Aorta (tissue), 5 donors: ENCODE measurements at places on chromosomes 11 and 22. TPM values are rescaled to one million over a fixed set of nuclear protein-coding genes. Genes with fewer than 3 reads are reported as not detected.

The OR2AT4 gene
- total RNA-seq: not detected

The IGSF22 gene
- total RNA-seq: 0.58 TPM

The RANBP1 gene
- total RNA-seq: 54.7 TPM

DNA sequence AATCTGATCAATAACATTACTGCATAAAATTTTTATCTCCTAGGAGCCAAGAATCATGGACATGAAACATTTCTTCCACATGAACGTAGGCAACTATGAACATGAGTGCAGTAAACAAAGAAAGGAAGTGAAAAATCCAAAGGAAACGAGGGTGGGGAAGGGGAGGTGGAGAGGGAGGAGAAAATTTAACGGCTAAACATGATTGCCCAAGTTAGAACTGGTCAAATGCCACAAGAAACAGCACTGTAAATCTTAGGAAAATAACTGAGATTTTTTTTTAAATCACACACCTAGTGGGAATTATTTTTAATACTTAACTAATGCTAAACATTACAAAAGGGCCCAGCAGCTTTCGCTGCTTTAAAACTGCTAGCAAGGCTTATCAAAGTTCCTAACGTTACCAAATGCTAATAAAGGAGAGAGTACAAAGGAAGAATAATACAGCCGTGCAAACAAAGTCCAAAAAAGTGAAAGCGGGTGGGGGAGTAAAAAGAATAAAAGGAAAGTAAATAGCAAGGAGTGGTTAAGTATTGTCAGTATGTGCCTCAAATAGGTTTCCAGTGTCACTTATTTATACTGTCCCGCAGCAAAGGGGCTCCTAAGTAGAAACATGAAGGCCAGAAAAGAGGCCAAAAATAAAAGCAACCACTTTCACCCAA is 13.7 kb downstream of the NARS2 start:
- no peak for DNase-seq

DNA sequence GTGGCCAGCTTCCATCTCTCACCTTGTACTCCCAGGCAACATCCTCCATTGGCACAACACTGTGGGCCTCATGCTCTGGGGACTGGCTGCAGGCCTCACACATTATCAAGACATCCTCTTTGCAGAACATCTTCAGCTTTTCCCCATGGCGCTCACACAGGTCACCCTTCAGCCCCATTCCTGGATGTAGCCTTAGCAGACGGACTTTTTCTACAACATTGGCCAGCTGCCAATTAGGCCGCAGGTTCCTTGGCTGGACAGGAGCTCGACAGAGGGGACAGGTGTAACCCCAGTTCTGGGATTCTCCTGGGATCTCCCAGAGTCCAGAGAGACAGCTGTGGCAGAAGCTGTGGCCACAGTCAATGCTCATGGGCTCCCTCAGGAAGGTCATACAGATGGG is 3.0 kb downstream of the TRIM68 start:
- no peak for DNase-seq

GRCh38 chr11:15621565-15621964 is 506.8 kb downstream of the INSC start:
- DNase-seq: no peak

DNA sequence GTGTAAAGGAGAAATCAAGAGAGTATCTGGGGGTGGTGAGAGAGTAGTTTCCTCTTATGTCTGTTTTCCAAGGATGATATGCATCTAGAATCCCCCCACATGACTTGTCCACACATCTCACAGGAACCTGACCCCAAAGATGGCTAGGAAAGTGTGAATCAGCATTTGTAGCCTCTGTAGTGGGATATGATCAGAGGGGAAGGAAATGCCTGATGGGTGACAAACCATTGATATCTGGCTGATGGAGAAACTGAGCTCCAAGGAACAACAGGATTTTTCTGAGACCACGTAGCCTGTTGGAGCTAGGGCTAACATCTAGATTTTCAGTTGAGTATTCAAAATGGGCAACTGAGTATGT is 369.4 kb downstream of the DDX10 start:
- no peak for DNase-seq

DNA sequence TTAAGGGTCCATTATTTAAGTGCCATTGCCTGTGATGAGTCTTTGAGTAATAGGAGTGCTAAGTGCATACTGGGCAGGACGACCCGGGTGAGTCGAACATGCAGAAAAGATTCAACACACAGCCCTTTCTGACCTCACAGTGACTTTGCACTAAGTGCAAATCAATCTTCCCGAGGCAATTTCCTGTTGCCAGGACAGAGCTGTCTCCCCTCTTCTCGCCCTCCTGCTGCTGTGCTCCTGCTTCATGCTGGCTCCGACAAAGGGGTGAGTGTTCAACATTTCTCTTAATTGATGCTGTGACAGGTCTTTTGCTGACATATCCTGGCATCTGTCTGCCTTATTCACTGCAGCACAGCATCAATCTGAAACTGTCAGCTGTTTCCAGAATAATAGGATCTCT is 42.0 kb downstream of the MCHR1 start:
- DNase-seq: no peak

- no peak for DNase-seq
Measured at GRCh38 chr11:73585834-73586575, 11.9 kb downstream of the FAM168A start.

DNA sequence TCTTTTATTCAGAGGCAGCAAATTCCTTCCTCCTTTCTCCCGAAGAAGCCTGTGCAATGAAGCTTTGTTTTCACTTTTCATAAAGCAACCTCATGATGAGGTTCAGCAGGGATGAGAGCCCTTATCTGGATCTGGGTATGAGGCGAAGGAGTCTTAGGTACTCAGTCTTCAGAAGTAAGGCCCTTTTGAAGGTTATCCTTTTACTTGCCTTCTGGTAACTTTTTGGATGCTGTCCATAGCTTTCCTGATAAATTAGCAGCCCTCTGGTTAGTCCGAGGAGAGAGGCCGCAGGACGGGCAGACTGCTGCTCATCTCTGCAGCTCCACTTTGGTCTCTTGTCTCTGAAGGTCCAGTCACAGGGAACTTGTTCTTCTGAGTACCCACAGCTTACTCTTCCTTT is 1.1 kb downstream of the TRIM22 start:
- no peak for DNase-seq

- DNase-seq: no peak
Measured at GRCh38 chr22:29484642-29485041, 4.6 kb downstream of the NEFH start.

- DNase-seq: no peak
Measured at GRCh38 chr22:23246982-23247766, 66.9 kb downstream of the BCR start.

- DNase-seq: no peak
Measured at GRCh38 chr11:36150986-36151385, 138.2 kb downstream of the COMMD9 start.

DNA sequence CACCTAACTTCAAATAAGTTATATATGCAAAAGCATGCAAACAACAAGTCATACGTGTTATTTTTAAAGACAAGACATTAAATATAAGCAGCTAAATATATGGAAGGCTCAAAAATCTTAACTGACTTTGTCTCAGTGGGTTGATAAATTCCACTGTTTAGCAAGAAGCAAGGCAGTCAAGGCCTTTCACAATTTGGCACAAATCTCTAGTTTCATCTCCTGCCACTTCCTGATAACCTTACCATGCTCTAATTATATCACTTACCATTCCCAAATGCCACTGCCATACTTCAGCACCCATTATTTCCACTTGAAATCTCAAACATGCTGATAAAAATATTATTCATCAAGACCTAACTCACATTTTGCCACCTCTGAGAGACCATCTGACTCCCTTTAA is 24.8 kb downstream of the DCUN1D5 start:
- no peak for DNase-seq

GRCh38 chr11:113075586-113076095 is 114.4 kb downstream of the NCAM1 start:
- no peak for DNase-seq

GRCh38 chr11:71454470-71455113 is 1.6 kb downstream of the NADSYN1 start:
- DNase-seq: no peak

DNA sequence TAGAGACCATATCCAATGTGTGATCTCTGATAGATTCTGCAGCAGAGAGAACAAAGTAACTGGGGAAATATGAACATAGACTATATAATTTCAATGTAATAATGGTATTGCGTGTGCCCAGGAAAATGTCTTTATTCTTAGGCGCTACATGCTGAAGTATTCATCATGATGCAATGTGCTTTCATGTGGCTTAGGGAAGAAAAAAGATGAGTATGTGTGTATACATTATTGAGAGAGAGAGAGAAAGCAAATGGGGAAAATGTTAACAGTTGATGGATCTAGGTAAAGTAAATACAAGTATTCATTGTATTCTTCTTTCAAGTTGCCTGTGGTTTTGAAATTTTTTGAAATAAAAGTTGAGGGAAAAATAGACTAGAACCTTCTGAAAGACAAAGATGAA is 10.3 kb downstream of the CADM1 start:
- no peak for DNase-seq

GRCh38 chr11:2275334-2276279 is 5.2 kb upstream of the ASCL2 start:
- DNase-seq: no peak

DNA sequence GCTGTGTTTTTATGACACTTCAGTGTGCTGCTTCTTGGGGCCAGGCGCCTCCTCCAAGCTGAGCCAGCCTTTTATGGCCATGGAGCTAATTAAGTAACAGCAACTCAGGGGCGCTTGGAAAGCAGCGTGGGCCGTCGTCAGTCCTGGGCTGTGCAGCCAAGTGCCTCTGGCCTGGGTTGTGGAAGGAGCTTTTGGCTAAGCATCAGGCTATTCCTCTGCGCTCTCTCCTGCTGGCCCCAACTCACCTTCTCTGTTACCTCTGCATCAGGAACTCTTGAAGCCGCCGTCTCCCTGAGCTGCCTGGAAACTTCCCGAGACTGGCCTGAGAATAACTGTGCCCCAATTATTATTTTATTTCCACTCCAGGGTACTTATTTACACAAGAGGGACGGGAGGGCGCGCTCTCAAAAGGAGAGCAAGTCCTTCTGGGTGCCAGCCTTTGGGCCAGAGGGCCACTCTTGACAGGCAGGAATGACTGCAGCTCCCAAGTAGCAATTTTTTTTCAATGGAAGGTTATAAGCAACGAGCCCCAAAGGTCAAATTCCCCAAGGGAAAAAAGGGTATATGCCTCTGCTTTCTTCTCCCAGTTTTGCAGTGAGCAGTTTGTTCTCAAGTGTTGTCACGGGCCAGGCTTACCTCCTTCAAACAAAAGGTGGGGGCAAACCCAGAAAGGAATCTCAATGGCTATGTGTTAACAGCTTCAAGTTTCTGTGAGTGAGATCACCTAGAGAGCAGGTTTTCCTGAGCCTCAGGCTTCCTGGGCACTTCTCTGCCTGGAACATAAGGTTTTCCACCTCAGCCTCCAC is 38.5 kb upstream of the NAV2 start:
- peak; percentile 93 for DNase-seq

DNA sequence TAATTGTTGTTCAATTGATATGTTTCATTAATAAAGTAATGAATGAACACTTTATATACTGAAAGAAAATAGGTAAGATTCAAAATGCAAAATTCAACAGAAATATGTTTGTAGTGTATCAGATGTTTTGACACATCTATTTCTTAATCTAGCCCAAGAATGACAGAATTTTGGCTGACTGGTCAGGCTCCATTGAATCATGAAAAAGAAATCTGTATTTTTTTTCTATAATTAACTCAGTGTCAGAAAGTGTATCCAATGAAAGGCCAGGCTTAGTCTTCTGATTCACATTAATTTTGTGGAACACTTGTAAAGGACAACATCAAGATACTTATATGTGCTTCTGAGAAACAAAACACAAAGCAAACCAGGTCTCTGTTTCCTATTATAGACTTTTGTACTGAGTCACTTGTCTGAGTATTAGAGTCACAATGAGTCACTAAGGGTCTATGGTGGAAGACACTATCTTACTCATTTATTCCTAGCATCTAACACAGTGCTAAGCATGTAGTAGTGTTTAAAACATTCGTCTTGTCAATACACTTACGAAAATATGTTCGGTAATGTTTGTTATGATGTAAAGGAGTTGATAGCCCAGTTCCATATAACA is 297.7 kb upstream of the CCDC90B start:
- DNase-seq: no peak

DNA sequence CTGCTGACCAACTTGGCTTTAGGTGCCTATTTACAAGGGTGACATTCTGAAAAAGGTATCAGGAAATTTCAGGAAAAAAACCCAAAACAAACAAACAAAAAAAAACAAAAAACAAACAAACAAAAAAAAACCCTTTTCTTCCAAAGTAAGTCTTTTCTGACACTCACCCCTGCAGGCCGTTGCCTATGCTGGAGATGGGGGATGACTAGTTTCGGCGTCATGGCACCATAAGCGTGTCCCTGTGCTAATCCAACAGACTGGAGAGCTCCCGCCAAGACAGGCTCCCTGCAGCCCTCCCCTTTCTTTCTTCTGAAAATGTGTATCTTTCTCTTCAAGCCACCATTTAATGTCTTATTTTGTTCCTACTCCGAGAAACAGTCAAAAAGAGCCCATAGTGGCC is 13.7 kb downstream of the VSIG10L2 start:
- DNase-seq: no peak

- no peak for DNase-seq
Measured at GRCh38 chr11:109432105-109432504, 10.1 kb downstream of the C11orf87 start.

- DNase-seq: no peak
Measured at GRCh38 chr11:47510209-47510608, 42.7 kb downstream of the CELF1 start.
